ENCODE measurements at places on chromosomes 7 and 10. TPM values are rescaled to one million over a fixed set of nuclear protein-coding genes. Genes with fewer than 3 reads are reported as not detected.

ZNF212 gene
- total RNA-seq: 5.9 TPM

NPFFR1 gene
- total RNA-seq: 1.3 TPM

HYAL4 gene
- not detected for total RNA-seq

CCL24 gene
- not detected for total RNA-seq

C10orf53 gene
- not detected for total RNA-seq

BUD31 gene
- 43.2 TPM for total RNA-seq

CCDC136 gene
- 141 TPM for total RNA-seq

MET gene
- 6.9 TPM for total RNA-seq

C7orf25 gene
- 15.7 TPM for total RNA-seq

NUDT13 gene
- 1.6 TPM for total RNA-seq

RBM20 gene
- 2.5 TPM for total RNA-seq

CNPY1 gene
- total RNA-seq: not detected

CPEB3 gene
- total RNA-seq: 23.2 TPM

TRIP6 gene
- 3.8 TPM for total RNA-seq

SPDYE2 gene
- not detected for total RNA-seq

TAS2R4 gene
- 16.6 TPM for total RNA-seq

ZNF680 gene
- 82.3 TPM for total RNA-seq

RADIL gene
- 6.3 TPM for total RNA-seq

JAKMIP3 gene
- total RNA-seq: 7.8 TPM

SPDYE16 gene
- total RNA-seq: not detected

TEX47 gene
- total RNA-seq: not detected

AKR1D1 gene
- not detected for total RNA-seq

Measured in parietal lobe (tissue), 2 donors.